Aorta (tissue), 5 donors: ENCODE measurements at places on chromosomes 6 and 20. TPM values are rescaled to one million over a fixed set of nuclear protein-coding genes. Genes with fewer than 3 reads are reported as not detected.

The SLC52A3 gene
- 0.69 TPM for total RNA-seq

The KCNK16 gene
- total RNA-seq = not detected

The LINC00237 gene
- not detected for total RNA-seq

The ADTRP gene
- 1.2 TPM for total RNA-seq

The PHACTR1 gene
- 33.9 TPM for total RNA-seq

The SEL1L2 gene
- 6.3 TPM for total RNA-seq

The TXLNB gene
- total RNA-seq = 1.5 TPM

GRCh38 chr6:43509142-43509983 lies 783 bp downstream of the LRRC73 start:
- DNase-seq = no peak
- H3K4me3 ChIP-seq = peak overlapping the region; percentile 35
- H3K36me3 ChIP-seq = peaks cover 3% of the 10 kb centered on the region
- H3K4me1 ChIP-seq = no peaks in the 10 kb centered on the region
- no peak overlapping the region for H3K27ac ChIP-seq

- H3K36me3 ChIP-seq = no peaks in the 10 kb centered on the region
- peak; percentile 92 for DNase-seq
Observed at GRCh38 chr20:1803061-1803931, 91.9 kb upstream of the SIRPA start.

GRCh38 chr6:112365952-112366351 lies 18.8 kb downstream of the RFPL4B start:
- H3K27me3 ChIP-seq = no peaks in the 10 kb centered on the region
- DNase-seq = no peak
- H3K4me1 ChIP-seq = no peaks in the 10 kb centered on the region
- no peaks in the 10 kb centered on the region for H3K36me3 ChIP-seq

- no peak overlapping the region for H3K27ac ChIP-seq
- no peak for DNase-seq
- no peaks in the 10 kb centered on the region for H3K36me3 ChIP-seq
- no peaks in the 10 kb centered on the region for H3K4me1 ChIP-seq
- no peaks in the 10 kb centered on the region for H3K27me3 ChIP-seq
Observed at GRCh38 chr20:18585134-18585533, 2.7 kb upstream of the DTD1 start.

DNA sequence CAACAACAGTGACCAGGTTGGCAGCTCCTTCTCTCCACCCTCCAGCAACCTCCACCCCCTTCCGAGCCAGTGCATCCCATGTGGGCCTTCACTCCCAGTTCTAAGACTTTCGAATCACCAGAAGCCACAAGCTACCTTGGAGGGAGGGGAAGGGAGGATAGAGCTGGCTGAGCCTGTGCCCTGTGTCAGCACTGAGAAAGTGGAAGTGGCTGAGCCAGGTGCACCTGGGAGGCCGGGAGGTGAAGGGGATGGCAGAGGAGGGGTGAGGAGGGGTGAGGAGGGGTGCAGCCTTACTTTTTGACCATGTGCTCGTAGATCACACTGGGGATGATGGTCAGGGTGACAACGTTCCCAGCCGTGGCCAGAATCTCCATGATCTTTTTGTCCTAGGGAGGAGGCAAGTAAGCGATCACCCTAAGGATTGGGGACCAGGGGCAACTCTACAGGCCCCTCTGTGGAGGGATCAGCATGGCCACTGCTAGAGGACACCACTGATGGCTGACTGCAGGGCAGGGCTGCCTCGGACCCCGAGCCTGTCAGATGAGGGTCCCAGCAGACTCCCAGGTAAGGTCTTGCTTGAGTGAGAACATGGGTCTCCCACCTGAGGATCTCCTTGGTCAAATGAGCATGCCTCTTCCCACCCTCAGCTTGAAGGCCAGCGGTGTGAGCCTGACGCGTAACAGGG lies 18.3 kb downstream of the SDCBP2 start:
- no peaks in the 10 kb centered on the region for H3K27me3 ChIP-seq
- peak; percentile 39 for DNase-seq
- H3K36me3 ChIP-seq = no peaks in the 10 kb centered on the region
- H3K27ac ChIP-seq = no peak overlapping the region

DNA sequence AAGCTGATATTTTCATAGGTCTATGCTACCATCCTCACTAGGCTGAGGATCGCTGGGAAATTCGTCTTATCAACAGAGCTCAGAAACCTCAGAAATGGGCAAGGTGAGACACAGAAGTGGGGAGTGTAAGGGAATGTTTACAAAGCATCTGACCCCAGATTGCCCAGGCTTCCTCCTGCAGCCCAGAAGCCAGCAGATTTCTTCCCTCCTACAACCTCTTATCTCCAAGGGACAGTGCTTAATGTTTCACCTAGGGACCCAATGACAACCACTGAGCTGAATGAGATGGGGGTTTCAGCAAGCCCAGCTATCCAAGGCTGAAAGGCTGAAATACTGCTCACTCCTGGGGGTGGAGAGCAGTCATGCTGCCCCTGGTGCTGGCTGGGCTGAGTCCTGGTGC lies 52.4 kb upstream of the TBC1D7 start:
- no peaks in the 10 kb centered on the region for H3K4me1 ChIP-seq
- H3K27ac ChIP-seq = no peak overlapping the region
- H3K4me3 ChIP-seq = no peak overlapping the region
- H3K36me3 ChIP-seq = no peaks in the 10 kb centered on the region
- no peaks in the 10 kb centered on the region for H3K27me3 ChIP-seq

DNA sequence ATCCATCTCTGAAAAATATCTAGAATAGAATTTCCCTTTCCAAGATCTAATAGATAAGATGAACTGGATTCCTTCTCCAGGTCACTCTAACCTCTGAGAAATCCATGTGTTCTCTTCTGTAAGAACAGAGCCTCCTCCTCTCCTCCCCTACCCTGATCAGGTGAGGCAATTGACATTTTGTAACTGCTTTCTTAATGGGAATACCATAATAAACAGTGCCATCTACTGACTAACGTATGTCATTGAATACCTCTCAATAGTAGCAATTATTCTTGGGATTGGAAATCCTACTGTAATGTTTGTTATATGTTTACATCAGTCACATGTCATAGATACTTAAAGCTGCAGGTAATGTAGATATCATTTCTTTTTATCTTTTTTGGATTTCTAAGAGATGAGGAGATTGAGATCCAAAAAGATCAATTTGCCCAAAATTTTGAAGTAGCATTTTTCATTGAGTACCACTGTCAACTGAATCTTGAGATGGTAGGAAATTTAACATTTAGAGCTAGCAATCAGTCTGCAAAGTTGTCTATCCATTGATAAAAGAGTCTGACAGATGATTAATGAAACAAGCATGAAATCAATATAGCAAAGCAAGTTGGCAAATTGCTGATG lies 365.8 kb upstream of the HSF2 start:
- DNase-seq = no peak
- no peaks in the 10 kb centered on the region for H3K27me3 ChIP-seq

DNA sequence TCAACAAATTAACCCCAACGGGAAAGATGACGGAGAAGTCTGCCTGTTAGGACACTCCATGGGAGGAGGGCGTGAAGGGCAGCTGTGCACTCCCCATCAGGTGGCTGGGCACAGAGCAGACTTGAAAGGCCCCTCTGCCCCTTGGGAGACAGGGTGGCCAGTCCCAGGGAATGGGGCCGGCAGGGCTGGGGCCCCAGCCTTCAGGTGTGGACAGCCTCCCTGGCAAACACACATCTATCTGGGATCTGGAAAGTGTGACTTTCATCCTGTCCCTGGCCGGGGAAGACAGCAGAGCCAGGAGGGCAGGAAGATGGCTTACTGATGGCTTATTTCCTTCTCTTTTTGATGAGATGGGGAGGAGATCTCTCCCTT lies 4.5 kb upstream of the FRMD1 start:
- DNase-seq = no peak
- no peaks in the 10 kb centered on the region for H3K36me3 ChIP-seq
- H3K27me3 ChIP-seq = no peaks in the 10 kb centered on the region
- H3K4me3 ChIP-seq = no peak overlapping the region

DNA sequence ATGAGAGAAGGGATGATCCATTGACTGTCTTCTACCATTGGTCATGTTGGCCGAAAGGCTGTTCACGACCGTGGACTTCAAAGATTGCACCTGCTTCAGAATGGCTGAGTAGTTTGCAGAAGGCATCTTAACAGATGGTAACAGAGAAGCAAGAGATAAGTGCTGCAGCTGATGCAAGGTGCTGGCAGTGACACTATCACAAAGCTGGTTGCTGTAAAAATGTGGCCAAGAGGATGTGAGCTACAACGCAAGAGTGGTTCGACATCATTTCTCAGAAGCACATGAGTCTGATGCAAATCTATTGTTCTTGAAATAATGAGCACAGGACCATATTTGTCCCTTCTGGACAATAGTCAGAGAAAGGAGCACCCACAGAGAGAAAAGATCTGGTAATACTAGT lies 27.0 kb upstream of the ANKEF1 start:
- H3K4me3 ChIP-seq = no peak overlapping the region
- no peaks in the 10 kb centered on the region for H3K36me3 ChIP-seq
- DNase-seq = no peak
- H3K4me1 ChIP-seq = no peaks in the 10 kb centered on the region

DNA sequence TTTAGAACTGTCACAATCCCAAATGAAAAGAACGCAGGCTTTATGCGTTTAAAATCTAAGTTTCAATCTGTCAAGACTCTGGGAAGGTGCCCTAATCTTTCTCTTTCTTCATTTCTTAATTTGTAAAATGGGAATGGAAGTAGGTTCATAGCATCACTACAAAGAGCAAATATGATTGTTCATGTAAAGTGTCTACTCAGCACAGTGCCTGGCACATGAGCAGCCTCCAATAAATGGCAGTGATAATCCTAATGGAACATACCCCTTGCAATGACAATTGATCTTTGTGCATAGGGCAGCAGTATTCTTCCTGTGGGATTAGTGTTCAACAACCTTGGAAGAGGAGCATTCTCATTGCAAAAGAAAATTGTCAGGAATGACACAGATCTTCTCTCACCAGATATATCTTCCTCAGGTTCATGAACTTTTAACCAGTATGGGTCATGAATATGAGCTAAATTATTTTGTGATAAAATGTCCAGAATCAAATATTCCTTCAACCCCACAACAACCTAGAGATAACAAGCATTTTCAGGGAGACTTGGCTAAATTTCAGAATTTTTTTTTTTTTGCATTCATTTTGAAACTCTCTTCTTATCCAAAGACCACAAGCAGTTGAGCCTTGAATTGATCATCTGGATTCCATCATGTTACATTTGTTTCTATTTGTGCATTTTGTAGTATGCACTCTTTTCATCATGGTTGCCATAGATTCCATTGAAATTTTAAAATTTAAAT lies 149.1 kb downstream of the TBX18 start:
- H3K27me3 ChIP-seq = no peaks in the 10 kb centered on the region
- H3K36me3 ChIP-seq = no peaks in the 10 kb centered on the region
- DNase-seq = no peak
- H3K4me1 ChIP-seq = peaks cover 2% of the 10 kb centered on the region

DNA sequence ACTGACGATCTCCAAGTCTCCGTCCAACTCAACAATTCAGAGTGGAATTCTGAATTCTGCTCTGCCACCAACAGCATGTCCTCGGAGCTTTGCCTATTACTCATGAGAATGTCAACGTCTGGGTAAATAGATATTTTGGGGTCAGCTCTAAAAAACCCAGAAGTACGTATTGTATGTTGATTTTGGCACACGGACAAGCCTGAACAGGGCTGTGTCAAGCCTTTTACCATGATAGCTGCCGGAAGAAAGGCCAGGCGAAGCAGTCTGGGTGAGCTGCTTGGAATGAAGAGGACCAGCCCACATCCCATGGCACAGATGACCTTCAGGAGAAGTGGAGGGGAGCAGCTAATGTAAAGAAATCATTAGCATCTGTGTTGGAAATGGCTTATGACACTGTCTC lies 88.0 kb upstream of the JAG1 start:
- no peaks in the 10 kb centered on the region for H3K36me3 ChIP-seq
- no peak for DNase-seq
- H3K27ac ChIP-seq = peak overlapping the region; percentile 53
- H3K4me1 ChIP-seq = peaks cover 3% of the 10 kb centered on the region
- no peaks in the 10 kb centered on the region for H3K27me3 ChIP-seq

GRCh38 chr20:16608277-16608650 lies 35.0 kb upstream of the KIF16B start:
- no peaks in the 10 kb centered on the region for H3K36me3 ChIP-seq
- H3K4me1 ChIP-seq = no peaks in the 10 kb centered on the region
- DNase-seq = no peak
- H3K4me3 ChIP-seq = no peak overlapping the region

DNA sequence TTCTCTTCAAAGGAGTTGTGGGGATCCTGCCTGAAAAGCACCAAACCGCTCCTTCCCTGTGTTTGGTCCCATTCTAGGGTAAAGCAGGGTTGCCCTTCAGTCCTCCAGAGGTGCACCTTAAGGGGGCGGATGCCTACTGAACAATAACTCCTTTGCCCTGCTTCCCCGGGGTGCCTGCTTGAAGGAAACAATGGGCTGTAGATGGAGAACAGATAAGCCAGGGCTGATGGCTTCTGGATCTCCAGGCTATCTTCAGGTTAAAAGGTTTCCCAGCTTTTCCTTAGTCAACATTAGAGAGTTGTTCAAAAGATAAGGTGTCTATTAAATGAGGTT lies 5.4 kb upstream of the PRDM1 start:
- no peaks in the 10 kb centered on the region for H3K27me3 ChIP-seq
- H3K4me1 ChIP-seq = no peaks in the 10 kb centered on the region
- no peak for DNase-seq
- no peak overlapping the region for H3K4me3 ChIP-seq
- no peak overlapping the region for H3K27ac ChIP-seq

DNA sequence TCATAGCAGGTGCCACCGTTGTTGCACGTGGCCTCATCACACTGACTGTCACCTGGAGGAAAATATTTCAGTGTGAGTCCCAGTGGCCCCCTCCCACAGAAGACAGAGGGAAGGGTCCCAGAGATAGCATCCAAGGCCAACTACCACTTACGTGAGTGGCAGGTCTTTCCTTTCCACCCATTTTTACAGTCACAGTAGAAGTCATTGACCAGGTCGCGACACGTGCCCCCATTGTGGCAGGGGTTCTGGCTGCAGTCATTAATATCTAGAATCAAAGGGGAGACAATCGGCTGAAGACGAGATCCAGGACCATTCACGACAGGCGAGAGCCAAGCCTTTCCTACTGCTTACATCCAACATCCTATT lies 28.6 kb downstream of the JAG1 start:
- H3K4me3 ChIP-seq = no peak overlapping the region
- DNase-seq = no peak
- H3K4me1 ChIP-seq = peaks cover 5% of the 10 kb centered on the region
- no peaks in the 10 kb centered on the region for H3K27me3 ChIP-seq

DNA sequence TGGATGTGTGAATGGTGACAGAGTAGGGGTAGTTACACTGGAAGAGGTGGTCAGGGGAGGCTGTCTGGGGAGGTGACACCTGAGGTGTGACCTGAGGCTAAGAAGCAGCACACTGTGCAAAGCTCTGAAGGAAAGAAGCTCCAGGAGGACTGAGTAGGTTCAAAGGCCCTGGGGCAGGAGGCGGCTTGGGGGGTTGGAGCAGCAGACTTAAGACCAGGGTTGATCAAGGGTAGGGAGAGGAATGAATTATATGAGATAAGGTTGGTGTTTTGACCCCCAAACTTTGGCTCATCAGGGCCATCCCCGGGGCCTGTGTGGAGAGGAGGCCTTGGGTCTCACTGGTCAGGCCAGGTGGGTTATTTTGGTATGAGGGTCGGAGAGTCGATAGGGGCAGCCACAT lies 166.1 kb downstream of the GRM4 start:
- no peak for DNase-seq
- H3K36me3 ChIP-seq = no peaks in the 10 kb centered on the region
- H3K27ac ChIP-seq = no peak overlapping the region
- no peaks in the 10 kb centered on the region for H3K27me3 ChIP-seq
